ENCODE measurements at places on chromosomes 6 and 20.

DNA sequence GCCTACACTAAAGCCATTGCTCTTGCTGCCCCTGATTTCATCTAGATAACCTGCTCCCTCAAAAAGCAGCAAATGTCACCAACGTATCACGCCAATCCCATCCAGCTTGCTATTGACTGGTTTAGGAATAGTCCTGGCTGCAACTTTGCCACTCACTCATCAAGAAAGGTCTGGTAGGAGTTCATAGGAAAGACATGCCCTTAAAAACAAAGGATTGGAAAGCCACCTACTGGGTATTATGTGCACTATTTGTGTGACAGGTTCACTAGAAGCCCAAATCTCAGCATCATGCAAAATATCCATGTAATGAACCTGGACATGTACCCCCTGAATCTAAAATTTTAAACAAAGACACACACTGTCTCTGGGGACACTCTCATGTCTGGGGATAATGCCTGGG lies 170.4 kb upstream of the COL21A1 start:
- DNase-seq, result no peak

- no peak for DNase-seq
Measured at GRCh38 chr20:17993546-17993945, 24.7 kb downstream of the MGME1 start.

GRCh38 chr20:34771680-34772081 lies 53.8 kb downstream of the NCOA6 start:
- peak; percentile 33 for DNase-seq

DNA sequence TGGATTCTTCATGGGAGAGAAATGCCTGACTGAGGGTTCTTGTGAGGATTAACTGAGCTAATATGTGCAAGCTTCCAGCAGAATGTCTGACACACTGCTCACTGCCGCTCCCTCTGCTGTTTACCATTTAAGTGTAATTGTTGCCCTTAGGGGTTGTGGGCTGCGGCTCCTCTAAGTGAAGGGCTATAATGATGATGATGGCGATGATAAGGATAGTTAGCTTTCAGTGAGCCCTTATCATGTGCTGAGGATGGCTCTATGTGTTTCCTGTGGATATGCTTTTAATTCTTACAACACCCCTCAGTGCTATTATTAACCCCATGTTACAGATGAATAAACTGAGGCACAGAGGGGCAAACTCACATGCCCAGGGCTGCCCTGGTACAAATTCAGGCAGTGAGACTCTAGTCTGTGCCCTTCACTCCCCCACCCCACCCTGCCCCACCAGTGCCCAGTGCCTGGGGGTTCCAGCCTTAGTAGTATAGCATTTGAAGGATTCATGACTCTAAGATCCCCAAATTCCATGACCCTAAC lies 33.4 kb downstream of the TGM2 start:
- DNase-seq, result peak; percentile 66

GRCh38 chr6:24658573-24659560 lies 7.8 kb downstream of the TDP2 start:
- peak; percentile 34 for DNase-seq

GRCh38 chr6:113825781-113826180 lies 31.4 kb upstream of the MARCKS start:
- no peak for DNase-seq

DNA sequence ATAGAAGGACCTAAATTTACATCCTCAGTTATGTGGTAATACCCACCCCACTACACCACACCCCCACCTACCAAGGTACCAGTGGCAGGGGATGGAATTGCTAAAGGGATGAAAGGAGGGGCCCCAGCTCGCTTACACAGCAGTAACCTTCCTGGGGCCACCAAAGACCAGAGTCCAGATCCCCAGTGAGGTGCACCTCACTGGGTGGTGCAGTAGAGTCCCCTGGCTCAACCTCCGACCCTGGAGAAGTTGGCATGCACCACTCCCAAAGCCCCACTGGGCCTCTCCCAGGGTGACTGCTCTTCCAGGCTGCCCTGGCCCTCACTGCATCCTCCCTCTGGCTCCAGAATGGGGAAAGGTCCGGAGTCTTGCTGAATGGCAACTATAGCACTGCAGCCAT lies 816 bp downstream of the UNC5CL start:
- no peak for DNase-seq
